CD4-positive, alpha-beta T cell (primary cell): ENCODE measurements at places on chromosomes 11 and 22.

DNA sequence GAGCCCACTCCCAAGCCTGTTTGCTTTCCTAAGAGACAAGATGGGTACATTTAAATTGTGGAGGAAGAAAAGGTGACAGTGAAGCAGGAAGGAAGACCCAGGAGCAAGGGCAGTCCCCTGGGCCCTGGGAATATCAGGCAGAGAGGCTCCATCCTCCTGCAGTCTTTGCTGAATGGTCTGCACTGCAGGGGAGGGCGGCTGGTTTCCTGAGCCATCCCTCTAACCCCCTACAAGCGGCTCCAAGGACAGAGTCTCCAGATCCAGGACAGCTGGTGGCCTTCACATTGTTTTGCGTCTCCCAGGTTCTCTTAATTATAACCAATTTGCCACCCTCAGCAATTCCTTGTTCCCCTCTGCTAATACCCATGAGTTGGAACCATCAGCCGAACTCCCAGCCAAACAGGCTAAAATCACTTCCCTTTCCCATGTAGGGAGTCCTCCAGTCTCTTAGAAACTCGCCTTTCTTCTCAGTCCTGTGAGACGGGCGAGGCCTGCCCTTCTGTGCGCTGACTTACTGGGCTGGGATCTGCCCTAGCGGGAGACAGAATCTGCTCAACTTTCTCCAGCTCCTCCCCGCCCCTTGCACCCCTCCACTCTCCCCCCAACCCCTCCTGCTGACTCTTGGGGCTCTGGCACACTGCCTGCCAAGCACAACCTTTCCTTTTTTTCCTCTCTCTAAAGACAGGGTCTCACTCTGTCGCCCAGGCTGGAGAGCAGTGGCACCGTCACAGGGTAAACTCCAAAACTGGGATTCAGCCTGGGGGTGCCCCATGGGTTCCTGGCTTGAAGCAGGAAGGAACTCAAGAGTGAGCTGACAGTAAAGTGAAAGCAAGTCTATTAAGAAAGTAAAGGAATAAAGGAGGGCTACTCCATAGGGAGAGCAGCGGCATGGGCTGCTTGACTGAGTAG, 53.4 kb upstream of the EMID1 start:
- peaks cover 6% of the 10 kb centered on the region for H3K27me3 ChIP-seq
- H3K4me1 ChIP-seq: peaks cover 6% of the 10 kb centered on the region
- DNase-seq: no peak
- no peak overlapping the region for H3K27ac ChIP-seq

DNA sequence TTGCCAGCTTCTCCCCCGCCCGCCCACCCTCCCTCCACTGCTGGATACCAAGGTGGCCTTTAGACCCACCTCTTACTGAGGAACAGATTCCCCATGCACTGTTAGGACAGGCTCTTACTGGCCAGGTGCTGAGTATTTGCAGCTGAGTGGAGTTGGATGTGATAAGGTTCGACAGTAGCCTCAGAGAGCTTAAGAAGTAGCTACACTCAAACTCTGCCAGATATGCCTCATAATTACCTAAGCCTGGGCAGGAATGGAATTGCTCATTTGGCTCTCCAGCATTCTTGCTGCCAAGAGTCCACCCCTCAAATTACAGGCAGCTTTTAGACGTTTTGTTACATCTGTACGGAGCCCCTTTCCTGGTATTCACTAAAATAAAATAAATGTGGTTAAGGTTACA, 9.6 kb downstream of the FAM181B start:
- peaks cover 11% of the 10 kb centered on the region for H3K27me3 ChIP-seq
- H3K36me3 ChIP-seq: no peaks in the 10 kb centered on the region
- no peak for DNase-seq
- H3K4me3 ChIP-seq: no peak overlapping the region
- H3K4me1 ChIP-seq: no peaks in the 10 kb centered on the region

DNA sequence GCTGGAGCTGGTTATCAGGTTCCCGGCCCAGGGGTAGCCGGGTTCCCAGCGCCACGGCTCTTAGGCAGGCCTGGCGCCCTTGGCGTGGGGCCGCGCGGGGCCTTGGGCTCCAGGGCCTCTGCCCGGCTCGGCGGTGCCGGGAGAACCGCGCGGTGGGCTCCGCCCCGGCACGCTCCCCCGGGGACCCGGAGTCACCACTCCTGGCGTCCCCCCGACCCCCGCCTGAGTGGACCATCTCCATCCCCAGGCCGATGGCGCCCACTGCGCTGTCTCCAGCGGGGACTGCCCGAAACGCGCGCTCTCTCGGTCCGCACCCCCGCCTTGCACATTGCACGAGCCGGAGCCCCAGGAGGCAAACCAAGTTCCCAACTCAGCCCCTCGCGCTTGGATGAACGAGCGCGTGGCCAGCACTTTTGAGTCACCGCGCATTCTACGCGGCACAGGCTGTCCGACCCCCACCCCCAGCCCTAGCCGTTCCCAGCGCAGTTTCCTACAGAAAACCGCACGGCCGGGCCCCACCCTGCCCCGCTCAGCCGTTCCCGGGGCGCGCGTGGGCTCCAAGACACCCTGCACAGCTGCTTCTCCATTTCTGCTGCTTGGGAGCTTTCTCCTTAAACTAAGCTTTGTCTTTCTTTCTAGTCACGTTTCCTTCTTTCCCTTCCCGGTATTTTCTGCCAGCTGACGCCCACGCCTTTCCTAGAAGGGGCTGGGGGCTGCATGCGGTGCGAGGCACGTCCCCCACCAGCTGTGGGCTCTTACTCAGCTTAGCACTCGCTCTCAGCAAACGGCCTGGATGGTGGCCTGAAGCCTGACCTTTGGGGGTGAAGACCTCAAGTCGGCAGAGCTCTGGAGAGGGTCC, 650 bp upstream of the CHID1 start:
- H3K27ac ChIP-seq: no peak overlapping the region
- peaks cover 5% of the 10 kb centered on the region for H3K36me3 ChIP-seq
- DNase-seq: peak; percentile 21
- no peaks in the 10 kb centered on the region for H3K27me3 ChIP-seq

DNA sequence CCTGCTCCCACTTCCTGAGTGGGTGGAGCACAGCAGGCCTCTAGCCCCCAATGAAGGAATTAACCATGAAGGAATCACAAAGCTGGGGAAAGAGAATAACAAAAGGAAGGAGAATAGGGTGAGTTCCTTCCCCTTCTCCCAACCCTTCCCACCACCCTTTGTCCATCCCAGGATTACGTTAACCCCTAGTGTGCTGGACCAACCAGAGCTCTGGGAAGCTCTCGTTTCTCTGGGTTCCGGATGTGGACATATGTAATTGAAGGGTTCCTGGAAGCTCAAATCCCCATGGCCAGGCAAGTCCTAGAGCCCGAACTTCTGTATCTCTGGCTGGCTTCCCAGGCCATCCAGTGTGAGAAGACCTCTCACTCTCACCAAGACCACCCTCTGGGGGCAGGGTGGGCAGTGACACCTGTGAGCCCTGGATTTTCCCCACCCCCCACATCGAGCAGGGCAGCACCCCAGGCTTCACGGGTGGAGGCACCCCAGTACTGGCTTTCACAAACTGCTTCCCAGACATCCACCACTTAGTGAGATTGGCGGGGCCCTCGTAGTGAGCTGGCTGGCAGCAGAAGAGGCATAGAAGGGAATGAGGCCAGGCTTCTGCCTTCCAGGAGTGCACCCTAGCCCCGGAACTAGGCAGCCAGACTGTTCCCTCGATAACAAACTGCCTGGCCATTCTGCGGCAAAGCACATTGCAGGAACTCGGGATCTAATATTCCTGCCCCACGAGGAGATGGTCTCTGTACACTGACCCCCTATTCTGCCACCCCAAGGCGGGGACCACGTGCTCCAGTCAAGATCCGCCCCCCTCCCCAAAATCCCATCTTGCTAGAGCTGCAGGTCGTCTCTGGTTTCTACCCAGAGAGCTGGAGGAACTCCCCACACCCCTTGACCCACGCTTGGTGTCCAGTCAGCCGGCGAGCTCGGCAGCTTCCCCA, 2.1 kb downstream of the NECTIN1 start:
- peak overlapping the region; percentile 61 for H3K4me3 ChIP-seq
- no peak for DNase-seq
- H3K27me3 ChIP-seq: peaks cover 22% of the 10 kb centered on the region
- no peak overlapping the region for H3K27ac ChIP-seq
- no peaks in the 10 kb centered on the region for H3K36me3 ChIP-seq
- peaks cover 25% of the 10 kb centered on the region for H3K4me1 ChIP-seq

- no peaks in the 10 kb centered on the region for H3K36me3 ChIP-seq
- no peak for DNase-seq
- peaks cover 20% of the 10 kb centered on the region for H3K27me3 ChIP-seq
Measured at GRCh38 chr11:102111011-102111786, 952 bp downstream of the YAP1 start.

- H3K4me3 ChIP-seq: no peak overlapping the region
- H3K4me1 ChIP-seq: peaks cover 48% of the 10 kb centered on the region
- H3K27ac ChIP-seq: no peak overlapping the region
Measured at GRCh38 chr22:36445158-36445668, 36.2 kb downstream of the TXN2 start.

DNA sequence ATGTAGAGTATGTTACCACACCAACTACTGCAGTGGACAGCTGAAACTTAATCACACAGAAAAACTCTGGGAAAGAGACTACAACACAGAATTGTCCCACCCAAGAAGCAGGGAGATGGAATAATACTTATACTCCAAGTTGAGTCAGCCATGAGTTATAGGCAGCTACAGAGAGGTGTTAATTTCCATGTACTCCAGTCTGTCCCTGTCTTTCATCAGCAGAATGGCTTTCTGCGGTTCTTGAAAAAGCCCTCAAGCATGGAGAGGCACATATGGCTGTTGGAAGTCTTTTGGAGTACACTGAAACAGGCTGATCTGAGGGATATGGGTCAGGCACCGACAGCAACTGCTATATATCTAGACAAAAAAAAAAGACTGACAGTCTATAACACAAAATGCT, 219.5 kb downstream of the DLG2 start:
- no peaks in the 10 kb centered on the region for H3K4me1 ChIP-seq
- no peak overlapping the region for H3K4me3 ChIP-seq
- no peaks in the 10 kb centered on the region for H3K27me3 ChIP-seq
- H3K27ac ChIP-seq: no peak overlapping the region
- no peaks in the 10 kb centered on the region for H3K36me3 ChIP-seq

DNA sequence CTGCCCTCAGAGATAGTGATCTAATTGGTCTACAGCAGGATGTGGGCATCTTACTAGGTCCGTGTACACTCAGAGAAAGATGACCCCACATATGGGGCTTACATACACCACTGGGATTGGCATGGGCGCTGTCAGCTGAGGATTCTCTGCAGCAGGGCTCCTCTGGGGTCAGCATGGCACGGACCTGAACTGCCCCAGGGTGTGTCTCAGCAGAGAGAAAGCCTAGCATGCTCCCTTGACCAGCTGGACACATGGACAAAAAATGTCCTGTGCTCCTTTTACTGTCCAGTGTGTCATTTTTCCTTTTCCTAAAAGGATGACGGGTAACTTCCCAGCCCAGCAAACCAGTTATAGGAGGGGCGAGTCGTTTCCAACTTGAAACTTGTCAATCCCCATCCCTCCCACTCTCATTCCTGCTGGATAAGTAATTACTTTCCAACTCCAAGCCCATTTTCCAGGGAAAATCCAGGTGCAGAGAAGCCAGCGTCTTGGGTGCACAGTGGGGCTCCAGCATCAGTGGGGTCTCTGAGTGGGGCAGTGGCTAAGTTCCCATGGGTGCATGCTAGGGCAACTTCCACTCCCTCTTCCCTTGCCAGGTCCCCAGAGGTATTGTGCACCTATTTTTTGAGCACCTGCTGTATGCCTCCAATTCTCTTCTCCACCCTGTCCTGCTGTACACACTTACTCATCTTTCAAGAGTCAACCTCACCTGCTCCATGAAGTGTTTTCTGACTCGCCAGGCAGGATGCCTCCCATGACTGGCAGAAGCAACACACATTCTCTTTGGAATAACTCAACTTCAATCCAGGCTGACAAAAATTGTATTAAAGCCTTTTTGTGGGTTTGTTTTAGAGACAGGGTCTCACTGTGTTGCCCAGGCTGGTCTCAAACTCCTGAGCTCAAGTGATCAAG, 5.0 kb downstream of the VSTM5 start:
- H3K36me3 ChIP-seq: no peaks in the 10 kb centered on the region
- no peak for DNase-seq
- H3K4me1 ChIP-seq: peaks cover 5% of the 10 kb centered on the region
- peaks cover 9% of the 10 kb centered on the region for H3K27me3 ChIP-seq

GRCh38 chr11:68546555-68546954, 86.0 kb downstream of the PPP6R3 start:
- H3K27me3 ChIP-seq: no peaks in the 10 kb centered on the region
- no peak overlapping the region for H3K27ac ChIP-seq
- H3K36me3 ChIP-seq: peaks cover 86% of the 10 kb centered on the region
- H3K4me3 ChIP-seq: no peak overlapping the region
- peaks cover 44% of the 10 kb centered on the region for H3K4me1 ChIP-seq
- no peak for DNase-seq

DNA sequence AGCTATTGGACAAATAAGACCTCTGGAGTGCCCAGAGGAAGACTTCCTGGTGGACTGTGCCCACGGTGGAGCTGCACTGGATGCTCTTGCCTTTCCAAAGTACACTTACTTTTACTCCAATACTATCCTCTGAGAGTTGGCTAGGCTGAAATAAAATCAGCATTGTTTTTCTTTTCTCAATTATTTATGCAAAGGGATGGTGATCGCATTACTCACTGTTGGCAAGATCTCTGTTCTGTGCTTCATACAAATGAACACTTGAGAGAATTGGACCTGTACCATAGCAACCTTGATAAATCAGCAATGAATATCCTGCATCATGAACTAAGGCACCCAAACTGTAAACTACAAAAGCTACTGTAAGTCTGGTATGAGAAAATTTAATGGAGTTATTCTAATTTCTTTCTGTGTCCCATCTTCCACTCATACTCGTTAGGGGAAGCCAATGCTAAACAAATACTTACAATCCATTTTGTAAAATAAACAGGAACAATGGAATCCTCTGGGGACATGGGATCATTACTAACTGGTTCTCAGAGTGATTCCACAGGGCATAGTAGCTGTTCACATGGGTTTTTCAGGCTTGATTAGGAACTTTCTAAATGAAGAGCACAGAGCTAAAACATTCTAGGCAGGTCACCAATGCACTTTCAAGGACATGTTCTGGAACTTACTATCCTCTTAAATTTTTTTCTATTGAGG, 26.3 kb downstream of the NLRP14 start:
- no peaks in the 10 kb centered on the region for H3K4me1 ChIP-seq
- DNase-seq: no peak
- no peak overlapping the region for H3K4me3 ChIP-seq
